Renal cortex interstitium (tissue), 15 donors: ENCODE measurements at places on chromosomes 6 and 20.

DNA sequence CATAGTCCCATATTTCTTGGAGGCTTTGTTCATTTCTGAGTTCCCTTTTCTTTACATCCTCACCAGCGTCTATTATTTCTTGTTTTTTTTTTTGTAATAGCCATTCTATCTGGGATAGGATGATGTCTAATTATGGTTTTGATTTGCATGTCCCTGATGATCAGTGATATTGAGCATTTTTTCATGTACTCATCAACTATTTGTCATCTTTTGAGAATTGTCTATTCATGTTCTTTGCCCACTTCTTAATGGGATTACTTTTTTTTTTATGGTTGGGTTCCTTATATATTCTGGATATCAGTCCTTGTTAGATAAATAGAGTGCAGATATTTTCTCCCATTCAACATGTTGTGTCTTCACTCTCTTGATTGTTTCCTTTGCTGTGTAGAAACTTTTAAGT lies 42.1 kb downstream of the CYB5R4 start:
- DNase-seq = no peak

DNA sequence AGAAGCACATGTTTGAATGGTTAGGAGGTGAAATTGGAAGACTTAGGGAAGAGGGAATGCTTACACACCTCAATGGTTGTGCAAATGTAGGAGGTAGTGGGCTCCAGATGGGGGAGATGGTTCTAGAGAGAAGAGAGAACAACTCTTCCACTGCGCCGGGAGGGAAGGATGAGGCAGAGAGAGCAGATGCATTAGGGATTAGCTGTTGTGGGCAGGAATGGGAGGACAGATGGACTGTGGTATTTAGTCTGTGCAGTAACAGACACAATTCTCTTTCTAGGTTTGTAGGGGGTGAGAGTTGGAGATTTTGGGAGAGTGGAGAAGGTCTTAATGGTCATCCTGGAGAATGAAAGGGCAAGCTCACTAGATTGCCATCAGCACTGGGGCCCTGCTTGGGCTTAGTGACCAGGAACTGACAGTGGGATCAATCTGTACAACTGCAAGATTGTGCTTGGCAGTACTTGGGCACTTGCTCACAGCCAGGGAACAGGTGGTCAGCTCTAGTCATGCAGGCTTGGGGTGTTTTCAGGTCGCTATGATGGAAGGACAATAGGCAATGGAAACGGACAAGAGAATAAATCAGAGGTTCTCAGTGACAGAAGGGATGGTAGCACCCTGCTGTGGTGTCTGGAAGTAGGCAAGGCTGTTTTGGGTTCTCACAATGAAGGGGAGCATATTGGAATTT lies 182.0 kb upstream of the MYLIP start:
- DNase-seq = no peak

GRCh38 chr20:34943808-34944567 lies 11.6 kb downstream of the GSS start:
- DNase-seq = no peak

- DNase-seq = no peak
These were observed 11.2 kb downstream of the NT5DC1 start for GRCh38 chr6:116111552-116112528.

DNA sequence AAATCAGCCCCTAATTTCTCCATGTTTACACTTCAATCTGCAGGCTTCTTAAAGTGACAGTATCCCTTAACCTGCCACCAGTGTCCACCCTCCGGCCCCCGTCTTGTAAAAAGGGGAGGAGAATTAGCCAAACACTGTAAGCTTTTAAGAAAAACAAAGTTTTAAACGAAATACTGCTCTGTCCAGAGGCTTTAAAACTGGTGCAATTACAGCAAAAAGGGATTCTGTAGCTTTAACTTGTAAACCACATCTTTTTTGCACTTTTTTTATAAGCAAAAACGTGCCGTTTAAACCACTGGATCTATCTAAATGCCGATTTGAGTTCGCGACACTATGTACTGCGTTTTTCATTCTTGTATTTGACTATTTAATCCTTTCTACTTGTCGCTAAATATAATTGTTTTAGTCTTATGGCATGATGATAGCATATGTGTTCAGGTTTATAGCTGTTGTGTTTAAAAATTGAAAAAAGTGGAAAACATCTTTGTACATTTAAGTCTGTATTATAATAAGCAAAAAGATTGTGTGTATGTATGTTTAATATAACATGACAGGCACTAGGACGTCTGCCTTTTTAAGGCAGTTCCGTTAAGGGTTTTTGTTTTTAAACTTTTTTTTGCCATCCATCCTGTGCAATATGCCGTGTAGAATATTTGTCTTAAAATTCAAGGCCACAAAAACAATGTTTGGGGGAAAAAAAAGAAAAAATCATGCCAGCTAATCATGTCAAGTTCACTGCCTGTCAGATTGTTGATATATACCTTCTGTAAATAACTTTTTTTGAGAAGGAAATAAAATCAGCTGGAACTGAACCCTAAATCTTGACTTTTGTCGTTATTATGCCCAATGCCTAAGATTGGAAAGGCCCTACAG lies 4.5 kb downstream of the SOX4 start:
- no peak for DNase-seq

- DNase-seq = no peak
These were observed 21.9 kb upstream of the BEND6 start for GRCh38 chr6:56932910-56933477.

- DNase-seq = no peak
These were observed 22.1 kb downstream of the TRAM2 start for GRCh38 chr6:52554684-52555280.
